Activated naive CD4-positive, alpha-beta T cell treated with anti-CD3 and anti-CD28 coated beads for 36 hours (primary cell): ENCODE measurements at places on chromosomes 4 and X. TPM values are rescaled to one million over a fixed set of nuclear protein-coding genes. Genes with fewer than 3 reads are reported as not detected.

Gene SPANXB1
- total RNA-seq: not detected

DNA sequence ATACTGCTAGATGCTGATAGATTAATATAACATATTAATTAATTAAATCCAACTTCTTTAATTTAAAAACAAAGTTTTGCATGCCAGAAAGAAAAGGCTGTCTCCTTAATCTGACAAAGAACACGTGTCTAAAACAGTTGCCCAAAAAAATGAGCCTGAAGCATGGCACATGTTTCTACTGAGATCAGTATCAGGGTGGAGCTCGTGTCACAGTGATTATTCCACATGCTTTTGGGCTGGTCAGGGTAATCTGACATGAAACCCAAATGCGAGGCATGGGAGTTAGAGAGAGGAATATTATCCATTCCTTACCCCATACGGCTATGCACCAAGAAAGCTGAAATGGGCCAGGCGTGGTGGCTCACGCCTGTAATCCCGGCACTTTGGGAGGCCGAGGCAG is 79.4 kb upstream of the ADRA2C start:
- DNase-seq: no peak

DNA sequence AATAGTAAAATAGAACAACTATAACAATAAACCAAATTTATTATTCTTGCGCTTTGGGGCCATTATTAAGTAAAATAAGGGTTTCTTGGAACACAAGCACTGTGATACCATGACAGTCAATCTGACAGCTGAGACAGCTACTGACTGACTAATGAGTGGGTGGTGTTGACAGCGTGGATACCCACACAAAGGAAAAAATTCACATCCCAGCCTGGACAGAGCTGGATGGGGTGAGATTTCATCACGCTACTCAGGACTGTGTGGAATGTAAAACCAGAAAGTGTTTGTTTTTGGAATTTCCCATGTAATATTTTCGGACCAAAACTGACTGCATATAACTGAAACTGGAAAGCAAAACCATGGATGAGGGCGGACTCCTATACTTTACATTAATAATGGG is 48.8 kb downstream of the IGFBP7 start:
- DNase-seq: no peak

DNA sequence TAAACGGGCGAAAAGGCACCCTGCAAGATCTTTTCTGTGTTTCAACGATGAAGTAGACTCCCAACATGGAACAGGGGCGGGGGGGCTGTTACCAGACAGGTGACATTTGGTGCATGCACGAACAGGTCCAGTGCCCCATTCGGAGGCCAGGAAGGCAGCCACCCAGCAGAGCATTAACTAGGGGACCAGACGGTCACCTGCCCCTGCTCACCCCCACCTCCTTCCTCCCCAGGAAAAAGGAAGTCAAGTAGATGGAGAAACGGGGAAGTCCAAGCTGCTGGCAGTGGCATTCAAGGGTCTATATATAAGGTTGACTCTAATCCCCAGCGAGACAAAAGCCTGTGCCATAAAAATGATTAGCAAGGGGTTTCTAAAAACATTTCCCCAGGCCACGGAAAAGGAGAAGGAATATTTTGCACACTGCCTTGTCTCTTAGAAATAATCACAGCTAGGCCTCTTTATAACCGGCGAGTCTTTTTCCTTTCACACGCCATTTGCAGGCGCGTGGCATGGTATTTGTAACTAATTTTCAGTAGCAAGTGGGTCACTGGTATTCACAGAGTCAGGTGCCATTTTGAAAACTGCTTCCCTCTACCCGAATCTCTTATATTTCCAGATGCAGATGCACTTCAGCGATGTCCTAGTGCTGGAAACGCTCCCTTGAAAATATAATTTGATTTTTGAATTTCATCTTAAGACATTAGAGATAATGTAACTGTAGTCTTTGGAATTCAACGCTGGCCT is 1.2 kb upstream of the TMSB4X start:
- peak; percentile 64 for DNase-seq

GRCh38 chr4:142354794-142355420 is 491.2 kb downstream of the INPP4B start:
- peak; percentile 45 for DNase-seq
